Epithelial cell of esophagus (primary cell): ENCODE measurements at places on chromosomes 12 and 14.

DNA sequence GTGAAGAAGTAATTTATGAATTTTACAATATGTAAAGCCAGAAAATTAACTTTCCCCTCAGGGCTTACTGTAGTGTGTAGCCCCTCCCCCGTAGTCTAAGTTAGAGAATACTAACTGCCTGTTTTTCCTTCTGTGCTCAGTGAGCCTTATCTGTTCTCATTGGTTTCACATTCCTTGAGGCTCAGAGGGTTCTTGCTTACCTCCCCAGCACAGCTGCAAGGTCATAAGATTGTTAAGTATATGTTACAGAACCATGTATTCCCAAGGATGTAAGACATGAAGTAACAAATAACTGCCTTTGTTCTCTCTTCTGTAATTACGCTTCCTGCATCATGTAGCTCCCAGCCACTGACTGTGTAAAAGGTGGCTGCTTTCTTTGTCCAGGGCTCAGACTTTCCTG, 1351.1 kb downstream of the TMEM121 start:
- DNase-seq = no peak

GRCh38 chr12:82225871-82226270, 132.3 kb downstream of the CCDC59 start:
- DNase-seq = peak; percentile 49

DNA sequence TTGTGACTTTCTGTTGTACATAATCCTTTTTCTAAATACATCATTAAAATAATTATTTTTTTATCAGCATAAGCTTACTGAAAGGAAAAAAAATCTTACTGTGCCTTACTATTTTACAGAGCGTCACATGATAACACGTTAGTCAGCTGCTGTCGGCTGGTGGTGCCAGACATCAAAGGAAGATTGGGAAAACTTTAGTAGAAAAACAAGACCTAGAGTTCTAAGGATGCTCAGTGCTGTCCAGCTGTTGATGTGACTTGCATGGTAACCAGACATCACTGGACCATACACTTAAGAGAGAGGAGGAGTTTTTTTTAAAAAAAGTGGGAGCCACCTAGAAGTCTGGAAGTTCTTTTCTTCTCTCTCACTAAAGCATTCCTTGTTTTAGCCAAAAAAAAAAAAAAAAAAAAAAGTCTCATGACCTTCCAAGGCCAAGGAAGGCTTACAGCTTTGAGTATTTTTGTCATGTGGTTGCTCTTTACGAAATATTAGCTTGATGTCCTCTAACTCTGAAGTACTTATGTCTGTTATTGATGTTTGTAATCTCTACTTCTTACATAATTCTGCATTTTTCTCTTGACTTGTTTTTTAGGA, 4.5 kb downstream of the RASSF8 start:
- DNase-seq = no peak

GRCh38 chr14:56580221-56580711, 668 bp downstream of the TMEM260 start:
- no peak for DNase-seq
